ENCODE measurements at places on chromosomes 11 and 22. TPM values are rescaled to one million over a fixed set of nuclear protein-coding genes. Genes with fewer than 3 reads are reported as not detected.

GRCh38 chr11:36463781-36464180, 46.3 kb downstream of the TRAF6 start:
- H3K27ac ChIP-seq: no peak overlapping the region
- no peaks in the 10 kb centered on the region for H3K27me3 ChIP-seq
- H3K4me1 ChIP-seq: peaks cover 5% of the 10 kb centered on the region
- no peak for DNase-seq
- no peak overlapping the region for H3K4me3 ChIP-seq
- no peaks in the 10 kb centered on the region for H3K36me3 ChIP-seq

Gene KCNJ11
- 3.4 TPM for total RNA-seq

DNA sequence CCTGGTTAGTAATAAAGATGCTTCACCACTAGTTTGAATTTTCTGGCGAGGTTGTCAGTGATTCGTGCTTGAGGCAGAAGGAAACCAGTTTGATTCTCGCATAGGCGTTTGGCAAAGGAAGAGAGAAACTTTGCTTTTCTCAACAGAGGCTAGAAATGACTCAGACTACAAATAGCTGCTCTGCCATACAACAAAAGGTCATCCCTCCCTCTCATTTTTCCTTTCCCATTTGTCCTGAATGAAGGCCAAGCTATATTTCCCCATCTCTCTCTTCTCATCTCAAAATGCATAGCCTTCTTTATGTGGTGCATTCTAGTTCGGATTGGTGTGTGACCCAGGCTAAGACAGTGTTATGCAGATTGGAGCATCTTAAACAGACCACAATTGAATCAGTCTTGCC, 741.4 kb downstream of the NTM start:
- H3K4me1 ChIP-seq: no peaks in the 10 kb centered on the region
- no peak for DNase-seq
- H3K27me3 ChIP-seq: no peaks in the 10 kb centered on the region
- no peak overlapping the region for H3K27ac ChIP-seq

Gene TRIM22
- 0.58 TPM for total RNA-seq

GRCh38 chr11:111001986-111002611, 243.4 kb upstream of the POU2AF2 start:
- H3K4me1 ChIP-seq: no peaks in the 10 kb centered on the region
- no peak for DNase-seq
- H3K27ac ChIP-seq: no peak overlapping the region
- H3K27me3 ChIP-seq: no peaks in the 10 kb centered on the region
- H3K36me3 ChIP-seq: no peaks in the 10 kb centered on the region

DNA sequence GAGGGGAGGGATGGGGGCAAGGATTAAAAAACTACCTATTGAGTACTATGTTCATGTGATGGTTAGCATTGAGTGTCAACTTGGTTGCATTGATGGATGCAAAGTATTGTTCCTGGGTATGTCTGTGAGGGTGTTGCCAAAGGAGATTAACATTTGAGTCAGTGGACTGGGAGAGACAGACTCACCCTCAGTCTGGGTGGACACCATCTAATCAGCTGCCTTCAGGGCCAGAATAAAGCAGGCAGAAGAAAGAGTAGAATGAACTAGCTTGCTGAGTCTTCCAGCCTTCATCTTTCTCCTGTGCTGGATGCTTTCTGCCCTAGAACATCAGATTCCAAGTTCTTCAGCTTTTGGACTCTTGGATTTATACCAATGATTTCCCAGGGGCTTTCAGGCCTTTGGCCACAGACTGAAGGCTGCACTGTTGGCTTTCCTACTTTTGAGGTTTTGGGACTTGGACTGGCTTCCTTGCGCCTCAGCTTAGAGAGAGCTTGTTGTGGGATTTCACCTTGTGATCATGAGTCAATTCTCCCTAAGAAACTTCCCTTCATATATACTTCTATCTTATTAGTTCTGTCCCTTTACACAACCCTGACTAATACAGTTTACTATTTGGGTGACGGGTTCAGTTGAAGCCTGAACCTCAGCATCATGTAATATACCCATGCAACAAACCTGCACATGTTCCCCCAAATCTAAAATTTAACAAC, 70.2 kb downstream of the MTNR1B start:
- no peaks in the 10 kb centered on the region for H3K36me3 ChIP-seq
- H3K27me3 ChIP-seq: no peaks in the 10 kb centered on the region
- H3K4me1 ChIP-seq: no peaks in the 10 kb centered on the region

Gene MOGAT2
- total RNA-seq: 0.39 TPM

- peak overlapping the region; percentile 71 for H3K27ac ChIP-seq
- H3K4me3 ChIP-seq: no peak overlapping the region
- DNase-seq: no peak
- H3K4me1 ChIP-seq: peaks cover 59% of the 10 kb centered on the region
Measured at GRCh38 chr11:130022799-130023198, 20.2 kb upstream of the PRDM10 start.

- H3K4me3 ChIP-seq: no peak overlapping the region
- no peaks in the 10 kb centered on the region for H3K27me3 ChIP-seq
- no peaks in the 10 kb centered on the region for H3K4me1 ChIP-seq
- no peak overlapping the region for H3K27ac ChIP-seq
- DNase-seq: no peak
Measured at GRCh38 chr22:26857169-26857568, 199.8 kb downstream of the MIAT start.

GRCh38 chr22:43878831-43879550, 12.8 kb downstream of the PNPLA5 start:
- H3K27ac ChIP-seq: no peak overlapping the region
- no peaks in the 10 kb centered on the region for H3K36me3 ChIP-seq
- H3K27me3 ChIP-seq: no peaks in the 10 kb centered on the region

Gene TYR
- not detected for total RNA-seq

Gene SIK2
- total RNA-seq: 40.2 TPM

DNA sequence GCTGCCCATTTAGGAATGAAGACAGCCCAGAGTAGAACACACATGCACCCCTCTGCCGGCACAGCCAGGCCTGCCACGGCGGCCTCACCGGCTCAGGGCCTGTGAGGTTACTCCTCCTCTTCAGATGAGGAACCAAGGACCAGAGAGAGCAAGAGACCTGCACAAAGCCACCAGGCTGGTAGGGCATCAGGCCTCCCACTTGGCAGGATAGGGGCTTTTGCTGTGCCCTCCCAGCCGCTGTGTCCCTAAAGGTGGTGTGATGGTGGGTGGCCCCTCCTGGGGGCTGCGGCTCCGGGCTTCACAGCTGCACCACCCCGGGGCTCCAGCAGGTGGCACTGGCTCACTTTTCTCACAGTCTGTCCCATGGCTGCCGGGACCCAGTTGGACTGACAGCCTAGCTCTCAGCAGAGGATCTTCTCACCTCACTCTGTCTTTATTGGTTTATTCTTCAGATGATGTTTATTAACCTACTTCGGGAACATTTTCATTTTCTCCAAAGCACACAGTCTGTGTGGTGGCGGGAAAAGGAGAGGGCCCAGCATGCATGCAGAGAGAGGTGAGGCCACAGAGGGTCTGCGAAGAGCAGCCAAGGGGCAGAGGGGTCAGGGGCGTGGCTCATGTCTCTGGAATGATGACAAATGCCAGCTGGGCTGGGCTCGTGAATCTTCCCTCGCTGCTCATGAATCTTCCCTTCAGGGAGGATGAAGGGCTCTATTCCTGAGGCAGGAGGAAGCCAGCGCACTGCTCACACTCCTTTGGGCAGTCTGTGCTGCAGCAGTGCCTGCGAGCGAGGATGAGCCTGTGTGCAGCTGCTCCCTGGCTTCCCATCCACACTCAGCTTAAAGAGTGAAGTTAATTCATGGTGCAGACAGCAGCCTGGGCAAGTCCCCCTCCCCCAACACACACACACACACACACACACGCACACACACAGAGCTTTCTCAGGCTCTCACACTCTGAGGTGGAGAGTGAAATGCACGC, 101.1 kb upstream of the PITPNB start:
- DNase-seq: peak; percentile 71
- H3K36me3 ChIP-seq: no peaks in the 10 kb centered on the region
- peaks cover 7% of the 10 kb centered on the region for H3K4me1 ChIP-seq
- H3K27me3 ChIP-seq: no peaks in the 10 kb centered on the region

DNA sequence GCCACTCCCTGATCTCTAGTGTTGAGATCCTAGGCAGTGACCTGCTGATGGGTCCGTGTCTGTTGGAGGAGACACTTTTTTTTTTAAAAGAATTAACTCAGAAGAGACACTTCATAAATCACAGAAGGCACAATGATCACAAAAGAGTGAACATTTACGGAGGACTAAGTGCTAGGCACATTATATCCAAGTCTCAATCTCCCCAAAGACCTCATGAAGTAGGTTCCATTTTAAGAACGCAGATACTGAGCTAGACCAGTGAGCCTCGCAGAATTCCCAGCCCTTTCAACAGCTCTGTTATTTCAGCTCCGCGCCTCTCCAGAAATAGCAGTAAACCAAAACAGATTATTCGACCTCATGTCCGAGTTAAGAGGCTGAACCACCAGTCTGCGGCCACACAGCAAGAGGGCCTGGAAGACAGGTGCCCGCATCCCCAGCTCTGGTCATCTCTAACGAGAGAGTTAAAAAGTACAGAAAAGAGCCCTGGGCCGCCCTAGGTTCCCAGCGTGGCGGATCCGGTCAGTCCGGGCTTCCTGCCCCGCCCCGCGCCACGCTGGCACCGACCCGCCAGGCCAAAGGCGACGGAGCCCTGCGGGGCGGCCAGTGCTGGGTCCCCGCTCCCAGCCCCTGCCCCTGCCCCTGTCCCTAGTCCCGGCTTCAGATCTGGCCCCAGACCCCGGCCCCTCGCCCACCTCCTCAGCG, 612 bp downstream of the XBP1 start:
- H3K4me1 ChIP-seq: peaks cover 17% of the 10 kb centered on the region
- peak overlapping the region; percentile 94 for H3K4me3 ChIP-seq
- peaks cover 2% of the 10 kb centered on the region for H3K36me3 ChIP-seq
- peak overlapping the region; percentile 99 for H3K27ac ChIP-seq

Gene OR52A5
- total RNA-seq: not detected

DNA sequence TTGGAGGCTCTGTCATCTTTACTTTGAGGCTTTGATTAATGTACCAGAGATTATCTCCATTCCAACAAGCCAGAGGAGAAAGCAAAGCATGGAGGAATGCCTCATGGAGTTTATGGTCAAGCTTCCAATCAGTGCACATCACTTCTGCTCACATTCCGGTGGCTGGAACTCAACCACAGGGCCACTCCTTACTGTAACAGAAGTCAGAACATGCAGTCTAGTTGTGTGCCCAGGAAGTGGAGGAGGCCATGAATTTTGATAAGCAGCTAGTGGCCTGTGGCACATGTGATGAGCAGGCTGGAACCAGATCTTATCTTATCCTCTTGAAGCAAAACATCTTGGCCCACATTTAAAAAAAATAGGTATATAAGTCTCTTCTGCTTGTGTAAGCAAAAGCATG, 258.9 kb upstream of the ARHGAP20 start:
- DNase-seq: no peak
- H3K36me3 ChIP-seq: no peaks in the 10 kb centered on the region
- no peaks in the 10 kb centered on the region for H3K4me1 ChIP-seq
- H3K4me3 ChIP-seq: no peak overlapping the region
- no peak overlapping the region for H3K27ac ChIP-seq
- 0 out of 2 replicates have a peak, but pooled peaks cover 1% of the 10 kb centered on the region for H3K27me3 ChIP-seq

- peaks cover 13% of the 10 kb centered on the region for H3K4me1 ChIP-seq
- peak; percentile 85 for DNase-seq
- no peaks in the 10 kb centered on the region for H3K27me3 ChIP-seq
- H3K27ac ChIP-seq: peak within 1 kb of the TSS; percentile 59
- H3K36me3 ChIP-seq: no peaks in the 10 kb centered on the region
- H3K4me3 ChIP-seq: peak within 1 kb of the TSS; percentile 71
Measured at GRCh38 chr11:60924110-60924905, at the start of gene TMEM132A. Gene TMEM132A (plus strand): TSS chr11:60924460. CDS start chr11:60924634, 174 bp downstream.

- no peaks in the 10 kb centered on the region for H3K27me3 ChIP-seq
- no peak for DNase-seq
- no peak overlapping the region for H3K4me3 ChIP-seq
- H3K36me3 ChIP-seq: peaks cover 3% of the 10 kb centered on the region
Measured at GRCh38 chr11:66749091-66749490, 20.1 kb upstream of the SPTBN2 start.

Gene SLC37A4
- total RNA-seq: 108 TPM

DNA sequence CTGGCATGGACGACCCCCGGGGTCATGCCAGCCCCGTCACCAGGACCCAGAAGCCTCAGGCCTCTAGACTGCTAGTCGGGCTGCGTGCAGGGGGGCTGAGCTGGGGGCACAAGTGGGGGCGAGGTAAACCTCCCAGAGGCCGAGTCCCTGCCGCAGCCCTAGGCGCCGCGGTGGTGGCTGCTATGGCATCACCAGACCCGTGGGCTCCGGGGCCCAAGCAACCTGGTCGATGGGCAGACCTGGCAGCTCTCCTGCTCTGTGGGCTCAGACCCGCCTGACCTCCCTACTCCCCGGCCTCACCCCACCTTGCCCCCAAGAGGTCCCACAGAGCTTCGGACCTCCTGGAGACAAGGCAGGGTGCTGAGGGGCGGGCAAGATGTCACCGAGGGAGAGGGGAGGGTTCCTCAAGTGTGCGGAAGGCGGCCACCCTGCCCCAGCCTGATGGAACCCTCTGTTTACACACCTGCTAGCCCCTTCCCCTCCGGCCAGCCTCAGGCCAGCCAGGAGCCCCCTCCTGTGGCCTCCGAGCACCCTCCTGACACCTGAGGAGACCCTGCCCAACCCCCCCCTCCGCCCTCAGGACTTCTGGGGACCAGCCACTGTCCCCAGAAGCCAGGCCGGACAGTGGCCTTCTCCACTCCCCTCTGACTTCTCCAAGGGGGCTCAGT, 9.4 kb downstream of the IGF2 start:
- H3K36me3 ChIP-seq: peaks cover 9% of the 10 kb centered on the region
- no peaks in the 10 kb centered on the region for H3K27me3 ChIP-seq
- H3K27ac ChIP-seq: no peak overlapping the region
- DNase-seq: no peak
- H3K4me3 ChIP-seq: no peak overlapping the region
- no peaks in the 10 kb centered on the region for H3K4me1 ChIP-seq

DNA sequence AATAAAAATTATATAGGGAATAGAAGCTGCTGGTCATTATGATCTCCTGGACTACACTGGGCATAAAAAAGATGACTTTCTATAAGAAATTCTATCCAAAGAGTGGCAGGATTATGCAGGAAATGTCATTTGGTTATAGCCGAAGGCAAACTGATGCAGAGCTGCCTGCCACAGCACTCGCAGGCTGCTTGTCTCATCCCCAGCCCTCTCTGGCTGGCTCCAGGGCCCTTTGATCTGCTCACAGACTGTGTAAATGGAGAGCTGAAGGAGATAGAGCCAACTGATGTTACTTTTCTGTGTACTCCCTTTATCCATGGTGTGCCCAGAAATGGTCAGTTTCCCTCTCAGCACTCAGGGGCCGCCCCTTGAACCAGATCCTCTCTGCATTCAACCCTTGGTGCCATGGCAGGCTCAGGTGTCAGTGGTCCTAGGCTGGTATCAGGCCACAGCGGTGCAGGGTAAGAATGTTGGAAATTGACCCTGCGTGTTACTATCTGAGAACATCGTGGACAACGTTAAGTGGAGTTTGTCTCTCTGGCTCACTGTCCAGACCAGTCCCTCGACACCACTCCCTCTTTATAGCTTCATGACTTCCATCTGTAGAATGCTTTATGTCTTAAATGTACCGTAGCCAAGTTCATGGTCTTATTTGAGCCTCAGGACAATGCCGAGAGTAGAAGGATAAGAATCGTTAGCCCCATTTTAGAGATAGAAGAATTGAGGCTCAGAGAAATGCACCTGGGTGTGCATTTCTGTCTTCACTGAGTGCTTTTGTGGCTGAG, 27.8 kb downstream of the TEAD1 start:
- DNase-seq: no peak
- no peaks in the 10 kb centered on the region for H3K36me3 ChIP-seq
- H3K27me3 ChIP-seq: no peaks in the 10 kb centered on the region
- H3K27ac ChIP-seq: peak overlapping the region; percentile 2
- H3K4me1 ChIP-seq: peaks cover 8% of the 10 kb centered on the region

GRCh38 chr11:64624883-64625481, 34.0 kb downstream of the SLC22A12 start:
- no peaks in the 10 kb centered on the region for H3K36me3 ChIP-seq
- no peaks in the 10 kb centered on the region for H3K27me3 ChIP-seq
- DNase-seq: no peak
- H3K27ac ChIP-seq: no peak overlapping the region
- H3K4me1 ChIP-seq: 0 out of 2 replicates have a peak, but pooled peaks cover 7% of the 10 kb centered on the region
